LoVo (cell line): ENCODE measurements at places on chromosomes 2 and 18.

- no peak for DNase-seq
These were observed 31.3 kb downstream of the DGKD start for GRCh38 chr2:233385489-233386044.

- DNase-seq, result no peak
These were observed 11.6 kb downstream of the OXER1 start for GRCh38 chr2:42752314-42752713.

DNA sequence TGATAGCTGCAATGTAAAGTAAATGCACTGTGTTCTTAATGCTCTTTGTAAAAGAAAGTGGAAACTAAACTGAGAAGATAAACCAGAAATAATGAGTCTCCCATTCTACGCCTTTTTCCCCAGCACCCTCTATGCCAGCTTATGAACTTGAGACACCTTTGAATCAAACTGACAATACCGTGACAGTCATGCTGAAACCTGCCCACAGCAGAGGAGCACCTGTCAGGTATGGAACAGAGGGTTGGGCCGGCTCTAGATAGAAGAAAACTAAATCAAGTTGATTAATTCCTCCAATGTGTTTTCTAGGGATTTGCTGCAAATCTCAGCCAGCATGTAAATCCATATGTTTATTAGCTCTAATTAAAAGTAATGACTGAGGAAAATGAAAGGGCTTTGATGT lies 520.6 kb upstream of the RAB12 start:
- DNase-seq, result no peak

DNA sequence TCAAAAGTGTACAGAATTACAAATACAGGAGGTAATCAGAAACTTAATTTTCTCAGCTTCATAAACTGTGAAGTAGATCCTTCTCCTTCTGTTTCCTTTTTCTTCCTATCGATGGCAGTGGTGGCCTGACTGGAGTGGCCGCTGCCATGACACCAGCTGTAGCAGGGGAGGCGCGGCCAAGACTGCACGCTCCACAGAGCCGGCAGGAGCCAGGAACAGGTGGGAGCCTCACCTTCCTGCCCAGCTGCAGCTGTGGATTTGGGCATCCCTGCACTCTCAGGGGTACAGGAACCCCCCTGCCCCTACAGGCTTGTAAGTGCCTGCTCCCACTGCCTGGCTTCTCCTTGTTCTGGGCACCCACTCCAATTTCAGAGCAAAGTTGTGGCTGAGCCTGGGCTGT lies 76.1 kb downstream of the EPB41L3 start:
- DNase-seq, result no peak

GRCh38 chr2:61510674-61511671 lies 27.2 kb downstream of the XPO1 start:
- no peak for DNase-seq

GRCh38 chr2:230694241-230694640 lies 18.4 kb upstream of the CAB39 start:
- no peak for DNase-seq

DNA sequence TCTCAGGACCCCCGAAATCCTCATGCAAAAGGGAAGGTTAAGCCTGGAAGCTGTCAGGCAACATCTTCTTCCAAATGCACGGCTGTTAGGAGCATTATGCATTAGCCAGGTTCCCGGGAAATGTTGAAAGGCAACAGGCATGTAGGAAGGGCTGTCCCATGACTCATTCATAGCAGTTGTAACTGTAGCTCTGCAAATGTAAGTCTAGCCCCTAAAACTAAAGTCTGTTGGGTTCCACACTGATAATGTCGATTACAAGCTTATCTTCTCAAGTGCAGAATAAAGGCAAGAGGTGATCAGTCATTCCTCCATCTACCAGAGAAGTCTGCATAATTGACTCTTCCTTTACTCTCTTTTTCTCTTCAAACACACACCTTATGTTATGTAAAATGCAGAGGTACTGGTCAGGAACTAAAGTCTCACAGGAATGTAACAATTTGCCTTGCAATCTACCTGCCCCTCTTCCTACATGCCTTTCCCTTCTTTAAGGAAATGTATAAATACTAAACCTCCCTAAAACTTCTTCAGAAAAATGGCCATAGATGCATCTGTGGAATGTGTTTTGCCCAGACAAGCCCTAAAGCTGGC lies 99.8 kb downstream of the AKAIN1 start:
- no peak for DNase-seq

DNA sequence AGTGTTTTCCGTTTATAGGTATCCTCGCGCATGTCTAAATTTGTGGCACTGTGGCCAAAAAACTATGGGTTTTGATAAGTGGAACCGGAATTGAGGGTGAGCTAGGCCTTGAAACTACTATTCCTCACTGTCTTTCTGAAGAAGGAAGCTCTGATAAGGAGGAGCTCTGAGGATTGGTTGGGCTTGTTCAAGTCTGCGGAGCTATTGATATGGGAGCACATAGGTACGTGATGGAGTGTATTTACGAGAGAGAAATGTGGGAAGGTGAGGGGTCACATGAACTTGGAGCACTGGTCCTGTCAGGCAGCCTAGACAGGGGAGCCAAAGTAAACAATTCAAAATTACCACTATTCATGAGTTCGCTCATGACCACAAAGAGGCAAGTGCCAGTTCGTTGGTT lies 131.4 kb downstream of the BABAM2 start:
- DNase-seq, result no peak

- no peak for DNase-seq
These were observed 121.9 kb upstream of the MSTN start for GRCh38 chr2:190184460-190184859.

DNA sequence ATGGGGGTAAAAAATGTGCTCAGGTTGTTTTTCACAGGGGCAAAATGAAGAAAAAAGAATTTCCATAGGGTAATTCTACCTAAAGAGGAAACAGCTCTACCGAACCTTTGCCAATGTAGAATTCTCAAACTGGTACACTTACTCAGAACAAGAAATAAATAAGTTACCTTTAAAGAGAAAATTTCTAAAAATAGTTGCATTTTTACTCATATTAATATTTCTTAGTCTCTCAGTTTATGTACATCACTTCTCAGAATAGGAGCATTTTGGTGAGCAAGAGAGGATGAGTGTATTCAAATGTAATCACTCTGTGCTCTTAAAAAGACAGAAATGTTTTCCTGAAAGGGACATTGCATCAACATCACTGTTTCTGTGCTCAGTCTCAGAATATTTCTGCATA lies 574.7 kb upstream of the SLC8A1 start:
- DNase-seq, result no peak

- DNase-seq, result no peak
These were observed 214.4 kb upstream of the DSEL start for GRCh38 chr18:67730886-67731285.

GRCh38 chr2:101788995-101789970 lies 91.8 kb downstream of the MAP4K4 start:
- peak; percentile 47 for DNase-seq

DNA sequence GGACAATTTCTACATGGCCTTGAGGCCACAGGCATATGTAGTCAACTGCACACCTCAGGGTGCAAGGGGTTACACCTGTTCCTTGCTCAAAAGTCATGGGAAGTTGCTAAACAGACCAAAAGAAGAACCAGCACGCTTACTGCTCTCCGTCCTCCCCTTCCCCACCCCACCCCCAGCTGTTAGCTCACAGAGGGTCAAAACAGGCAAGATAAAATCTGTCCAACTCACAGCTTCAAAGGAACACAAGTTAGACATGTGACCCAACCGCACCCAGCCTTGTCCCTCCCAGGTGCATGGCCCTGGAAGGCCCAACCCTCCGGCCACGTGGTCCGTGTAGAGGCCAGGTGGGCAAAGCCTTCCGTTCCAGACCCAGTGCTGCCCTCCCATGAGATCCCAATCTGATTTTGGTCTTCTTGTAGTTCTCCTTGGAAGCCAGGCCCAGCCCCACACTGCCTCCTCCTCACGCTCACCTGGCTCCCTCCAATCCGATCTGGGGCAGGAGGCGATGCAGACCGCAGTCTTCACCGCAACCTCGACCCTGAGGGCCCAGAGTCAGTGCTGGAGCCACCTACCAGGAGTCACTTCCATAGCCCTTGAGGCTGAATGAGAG lies 14.5 kb upstream of the ASPRV1 start:
- DNase-seq, result no peak

GRCh38 chr18:50928551-50928950 lies 39.3 kb upstream of the ELAC1 start:
- DNase-seq, result no peak

DNA sequence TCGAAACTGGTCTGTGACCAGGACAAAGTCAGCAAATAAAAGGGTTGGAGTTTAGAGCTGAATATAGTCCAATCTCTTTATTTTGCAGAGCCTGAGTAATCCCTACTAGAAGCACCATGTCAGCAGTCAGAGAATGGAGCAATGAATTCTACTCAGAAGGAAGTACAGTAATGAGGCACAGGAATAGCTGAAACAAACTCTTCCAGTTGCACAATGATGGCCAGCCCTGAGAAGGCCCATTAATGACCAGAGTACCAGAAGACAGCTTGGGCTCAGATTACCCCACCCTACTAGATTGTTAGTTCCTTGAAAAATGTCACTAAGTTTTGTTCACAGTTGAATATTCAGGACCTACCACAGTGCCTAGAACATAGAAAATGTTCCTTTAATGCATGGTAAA lies 40.3 kb upstream of the SCG2 start:
- no peak for DNase-seq

DNA sequence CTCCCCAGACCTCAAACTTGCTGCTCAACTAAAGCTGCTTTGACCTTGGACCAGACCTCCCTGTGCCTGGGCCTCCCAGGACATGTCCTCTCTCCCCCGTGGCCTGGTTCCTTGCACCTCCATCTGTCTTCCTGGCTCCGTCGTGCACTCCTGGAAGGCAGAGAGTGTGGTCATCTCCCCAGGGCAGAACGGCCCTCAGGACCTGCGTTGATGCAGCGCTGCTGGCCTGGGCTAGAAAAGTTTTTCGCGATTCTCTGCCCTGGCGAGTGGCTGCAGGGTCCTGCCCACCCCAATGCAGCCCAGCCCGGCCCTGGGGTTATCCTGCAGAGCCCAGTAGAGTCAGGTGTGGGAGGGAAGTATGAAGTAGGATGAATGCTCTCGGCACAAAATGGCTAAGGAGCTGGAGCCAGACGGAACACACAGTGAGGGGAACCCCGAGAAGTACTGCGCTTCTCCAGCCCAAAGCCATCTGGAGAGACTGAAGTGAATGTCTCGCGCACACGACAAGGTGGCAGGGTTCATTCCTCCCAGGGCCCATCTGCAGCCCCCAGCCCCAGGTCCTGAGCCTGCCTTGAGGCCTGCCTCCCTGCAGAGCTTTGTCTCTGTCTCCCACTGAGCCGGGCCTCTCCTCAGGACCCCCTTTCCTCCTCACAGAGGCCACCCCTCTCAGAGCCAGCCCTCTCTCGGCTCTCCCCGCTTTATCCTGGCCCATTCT lies 41.7 kb downstream of the ATOH8 start:
- no peak for DNase-seq

- no peak for DNase-seq
These were observed 312.9 kb downstream of the MTX2 start for GRCh38 chr2:176582176-176582575.

DNA sequence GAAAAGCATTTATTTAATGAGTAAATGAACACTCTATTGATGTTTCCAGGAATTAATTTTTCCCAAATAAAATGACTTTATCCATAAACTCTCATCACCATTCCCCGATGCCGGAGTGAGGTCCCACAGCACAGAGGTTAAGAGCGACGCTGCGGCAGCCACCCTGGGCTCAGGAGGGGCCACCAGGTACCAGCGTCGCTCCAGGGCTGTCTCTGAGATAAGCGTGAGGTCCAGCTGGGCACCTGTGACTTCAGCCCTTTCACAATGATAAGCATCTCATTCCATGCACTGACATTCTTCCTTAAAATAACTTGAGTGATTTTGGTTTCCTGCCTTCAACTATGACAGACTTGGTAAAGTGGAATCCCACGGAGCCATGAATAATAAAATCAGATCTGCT lies 182.1 kb downstream of the TWIST2 start:
- DNase-seq, result no peak

DNA sequence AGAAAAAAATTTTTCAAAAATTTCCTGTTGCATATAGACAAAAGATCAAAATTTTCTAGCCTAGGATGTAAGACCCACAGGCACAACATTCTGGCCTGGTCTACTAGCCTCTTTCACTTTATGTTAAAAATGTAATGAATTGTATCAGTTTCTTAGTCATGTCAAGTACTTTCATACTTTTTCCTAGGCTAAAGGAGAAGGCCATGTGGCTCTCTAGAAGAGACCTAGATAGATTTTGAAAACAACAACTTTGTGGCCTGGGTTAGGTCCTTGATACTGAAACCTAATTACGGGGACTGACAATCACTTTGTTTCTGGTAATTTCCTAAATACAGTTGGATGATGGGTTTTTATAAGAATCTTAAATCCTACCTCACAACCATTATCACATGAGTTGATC lies 74.8 kb upstream of the FSIP2 start:
- no peak for DNase-seq

- DNase-seq, result no peak
These were observed 126.1 kb downstream of the FAM161A start for GRCh38 chr2:61727746-61728145.

DNA sequence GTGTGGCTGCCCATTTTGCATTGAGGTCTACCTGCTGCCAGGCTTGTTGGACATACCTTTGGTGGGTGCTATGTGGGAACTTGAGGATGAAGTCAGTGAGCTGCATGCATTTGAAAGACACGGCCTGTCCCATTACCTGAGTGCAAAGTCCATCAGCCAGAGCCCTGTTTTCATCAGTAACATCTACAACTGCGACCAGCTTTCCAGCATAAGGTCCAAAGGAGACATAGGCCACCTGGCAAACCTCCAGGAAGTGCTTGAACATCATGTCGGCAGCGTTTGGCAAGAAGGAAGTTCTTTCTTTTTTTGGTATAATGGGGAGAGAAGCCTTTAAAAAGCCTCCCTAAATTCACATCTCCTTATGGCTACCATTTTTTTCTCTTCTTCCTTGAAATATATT lies 143.1 kb downstream of the FAM161A start:
- peak; percentile 15 for DNase-seq

- DNase-seq, result no peak
These were observed 244.1 kb downstream of the AGPS start for GRCh38 chr2:177636672-177637071.

DNA sequence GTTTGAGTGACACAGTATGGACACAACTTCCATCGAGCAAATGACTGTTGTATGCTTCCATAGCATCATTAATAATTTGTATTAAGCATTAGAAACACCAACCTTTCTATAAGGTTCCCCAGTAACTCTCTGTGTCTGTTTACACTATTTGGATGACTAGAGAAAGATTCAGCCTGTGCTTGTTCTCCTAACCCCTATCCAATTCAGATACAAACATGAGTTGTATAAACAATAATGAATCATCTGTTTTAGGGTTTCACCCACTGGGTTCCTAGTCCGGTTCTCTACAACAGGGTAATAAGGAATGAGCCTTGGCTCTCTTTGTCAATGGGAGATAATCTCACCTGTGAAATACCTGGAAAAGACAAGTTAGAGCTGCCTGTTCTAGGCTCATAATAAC lies 894.1 kb upstream of the PIK3C3 start:
- DNase-seq, result no peak

DNA sequence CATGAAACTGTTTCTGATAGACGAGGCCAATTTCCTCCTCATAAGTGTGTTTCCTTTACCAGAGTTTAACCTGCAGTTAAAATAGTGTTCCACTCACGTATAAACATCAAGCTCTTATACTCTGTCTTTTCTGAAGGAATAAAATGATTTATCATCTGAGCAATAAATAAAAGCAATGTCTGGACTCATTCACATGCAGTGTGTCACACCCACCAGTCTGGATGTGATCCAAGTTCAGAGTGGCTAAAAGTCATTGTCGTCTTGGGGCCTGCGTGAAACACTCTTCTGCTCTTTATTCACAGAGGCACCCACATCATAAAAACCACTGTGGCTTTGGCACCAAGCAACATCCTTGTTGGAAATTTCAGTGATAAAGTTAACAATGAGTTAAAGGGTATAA lies 19.5 kb upstream of the SLC9A4 start:
- DNase-seq, result peak; percentile 46

- no peak for DNase-seq
These were observed 250.2 kb upstream of the RAB12 start for GRCh38 chr18:8359076-8359475.
